NCI-H1436 (cell line): ENCODE measurements at places on chromosomes 16 and 17.

DNA sequence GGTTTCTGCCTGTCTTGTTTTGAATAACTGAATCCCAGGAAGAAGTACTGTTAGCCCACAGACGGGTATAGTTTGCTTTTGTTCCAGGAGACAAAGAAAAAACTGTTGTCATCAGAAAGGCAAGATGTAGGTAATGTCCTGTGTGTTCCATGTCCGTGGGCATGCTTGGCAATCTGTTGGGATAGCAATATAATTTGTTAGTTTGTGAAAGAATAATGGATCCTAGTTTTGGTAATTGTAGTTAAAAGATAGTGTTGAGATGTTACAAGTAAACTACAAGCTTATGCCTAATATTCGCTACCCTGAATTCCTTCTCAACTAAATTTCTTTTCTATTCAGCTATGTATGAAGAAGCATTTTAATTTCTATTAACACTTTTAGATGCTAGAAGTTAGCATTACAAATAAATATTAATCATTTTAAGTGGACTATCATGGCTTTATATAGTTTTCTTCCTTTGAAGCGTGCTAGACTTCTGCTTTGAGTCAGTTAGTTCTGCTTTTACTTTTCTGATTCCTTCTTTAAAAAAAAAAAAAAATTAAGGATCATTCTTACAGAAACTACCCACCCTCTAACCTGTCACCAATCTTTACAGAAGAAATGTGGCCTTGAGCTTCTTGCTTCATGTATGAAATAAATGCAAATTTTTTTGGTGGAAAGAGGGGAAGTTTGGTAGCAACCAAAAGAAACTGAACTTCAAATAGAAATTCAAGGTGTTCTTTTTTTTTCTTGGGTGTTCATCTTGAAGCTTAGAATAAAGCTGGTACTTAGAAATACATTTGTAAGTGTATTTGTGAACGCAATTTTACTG is 2.4 kb downstream of the EVI2A start:
- DNase-seq, result no peak

DNA sequence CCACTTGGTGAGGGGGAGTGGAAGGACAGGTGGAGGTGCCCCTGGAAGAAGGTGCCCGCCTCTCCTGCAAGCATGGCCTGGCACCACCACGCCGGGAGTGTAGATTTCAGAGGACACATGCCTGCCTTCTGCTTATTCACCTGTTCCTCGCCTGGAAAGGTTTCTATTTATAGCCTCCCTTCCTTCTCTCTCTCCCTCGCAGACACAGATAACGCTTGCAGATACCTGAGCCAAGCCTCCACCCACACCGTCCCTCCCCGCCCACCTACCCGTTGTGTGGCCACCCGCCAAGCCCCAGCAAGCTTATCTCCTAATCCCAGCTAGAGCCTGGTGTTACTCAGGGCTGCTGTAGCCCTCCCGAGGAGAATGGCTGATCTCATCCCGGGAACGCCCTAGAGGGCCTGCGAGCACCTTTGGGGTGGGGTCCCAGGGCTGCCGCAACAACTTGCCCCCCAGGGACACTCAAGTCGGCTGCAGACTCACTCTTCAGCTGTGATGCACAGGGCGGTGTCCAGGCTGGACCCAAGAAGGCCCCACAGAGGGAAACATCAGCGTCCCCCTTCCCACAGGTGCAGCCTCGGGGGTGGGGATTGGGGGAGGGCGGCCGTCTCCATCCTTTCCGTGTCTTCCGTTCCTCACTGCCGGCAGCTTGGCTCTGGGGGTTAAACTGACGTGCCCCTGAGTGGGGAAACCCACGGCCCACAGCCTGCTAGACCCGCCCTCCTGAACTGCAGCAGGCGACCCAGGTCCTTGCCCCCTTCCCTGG is 1.9 kb upstream of the SNAI3 start:
- DNase-seq, result no peak

- no peak for DNase-seq
These were observed 29.7 kb downstream of the MGRN1 start for GRCh38 chr16:4654011-4654963.

GRCh38 chr17:73256220-73256619 is 5.5 kb downstream of the CPSF4L start:
- DNase-seq, result no peak

DNA sequence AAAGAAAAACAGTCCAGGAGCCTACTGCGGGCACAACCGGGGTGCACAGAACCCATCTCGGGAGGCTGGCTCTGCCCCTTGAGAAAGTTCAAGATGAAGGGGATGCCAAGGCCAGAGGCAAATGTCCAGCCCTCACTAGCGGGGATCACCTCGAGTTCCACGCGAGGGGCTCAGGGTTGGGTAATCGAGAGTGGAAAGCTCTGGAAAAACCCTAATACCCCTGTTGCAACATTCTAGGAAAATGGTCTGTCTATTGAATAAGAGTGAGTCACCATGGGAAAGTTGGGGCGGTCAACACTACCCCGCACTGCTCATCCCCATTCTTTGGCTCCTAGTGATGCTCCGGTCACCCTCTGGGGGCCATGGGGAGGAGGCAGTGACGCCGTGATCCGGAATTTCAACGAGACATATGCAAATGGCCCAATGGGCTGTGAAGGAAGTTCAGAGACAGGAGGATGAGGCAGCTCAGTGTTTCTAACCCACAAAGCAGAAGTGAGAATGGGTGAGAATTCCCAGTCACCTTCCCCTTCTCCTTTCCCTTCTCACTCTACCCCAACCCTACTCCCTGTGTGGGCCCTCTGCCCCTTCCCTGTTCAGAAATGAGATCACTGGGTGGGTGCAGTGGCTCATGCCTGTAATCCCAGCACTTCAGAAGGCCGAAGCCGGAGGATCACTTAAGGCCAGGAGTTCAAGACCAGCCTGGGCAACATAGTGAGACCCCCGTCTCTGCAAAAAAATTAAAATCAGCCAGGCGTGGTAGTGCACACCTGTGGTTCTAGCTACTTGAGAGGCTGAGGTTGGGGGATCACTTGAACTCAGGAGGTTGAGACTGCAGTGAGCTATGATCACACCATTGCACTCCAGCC is 22.4 kb downstream of the SOCS3 start:
- no peak for DNase-seq

- DNase-seq, result no peak
These were observed 13.8 kb downstream of the MAP2K3 start for GRCh38 chr17:21298056-21298982.

DNA sequence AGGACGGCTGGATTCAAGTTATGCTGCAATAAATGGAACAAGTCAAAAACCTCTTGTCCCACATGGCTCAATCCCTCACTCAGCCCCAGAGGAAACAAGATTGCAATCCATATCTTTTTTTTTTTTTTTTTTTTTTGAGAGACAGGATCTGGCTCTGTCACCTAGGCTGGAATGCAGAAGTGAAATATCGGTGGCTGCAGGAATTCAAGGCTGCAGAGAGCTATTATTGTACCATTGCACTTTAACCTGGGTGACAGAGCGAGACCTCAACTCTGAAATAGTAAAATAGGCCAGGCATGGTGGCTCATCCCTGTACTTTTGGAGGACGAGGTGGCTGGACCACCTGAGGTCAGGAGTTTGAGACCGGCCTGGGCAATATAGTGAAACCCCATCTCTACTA is 2.7 kb upstream of the PDE6G start:
- DNase-seq, result no peak

GRCh38 chr16:86027373-86028126 is 128.6 kb downstream of the IRF8 start:
- no peak for DNase-seq

DNA sequence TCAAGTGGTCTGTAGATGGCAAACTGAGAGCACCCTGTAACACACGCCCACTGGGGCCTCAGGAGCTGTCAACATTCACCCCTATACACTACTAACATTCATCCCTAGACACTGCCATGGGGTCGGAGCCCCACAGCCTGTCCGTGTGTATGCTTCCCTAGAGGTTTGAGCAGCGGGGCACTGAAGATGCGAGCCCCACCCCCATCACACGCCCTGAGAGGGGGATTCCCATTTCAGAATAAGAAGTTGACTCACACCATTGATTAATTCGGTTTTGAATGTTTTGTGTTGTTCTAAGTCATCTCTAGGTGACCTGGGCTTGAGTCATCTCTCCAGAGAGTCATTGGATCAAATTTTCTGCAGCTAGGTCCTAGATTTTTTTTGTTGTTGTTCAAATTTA is 37.3 kb upstream of the MMD start:
- DNase-seq, result no peak

- DNase-seq, result no peak
These were observed 13.4 kb downstream of the EMC8 start for GRCh38 chr16:85785927-85786326.

DNA sequence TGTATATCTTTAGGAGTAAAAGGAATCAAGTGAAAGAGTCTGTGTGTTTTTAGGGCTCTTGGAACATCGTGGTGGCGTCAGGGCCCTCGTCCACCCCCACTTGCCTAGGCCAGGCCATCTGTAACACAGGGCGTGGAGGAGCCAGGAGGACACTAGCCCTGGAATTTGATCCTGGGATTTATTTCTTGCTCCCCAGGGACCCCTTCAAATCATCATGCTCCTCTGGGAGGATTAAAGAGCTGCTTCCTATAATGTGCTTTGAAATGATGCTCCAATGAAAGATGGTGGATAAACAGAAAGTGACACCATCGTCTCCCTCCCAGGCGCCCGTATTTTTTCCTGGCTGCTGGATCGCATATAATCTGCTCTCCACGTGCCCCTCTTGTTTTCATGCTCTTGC is 113.3 kb downstream of the AATF start:
- DNase-seq, result no peak

DNA sequence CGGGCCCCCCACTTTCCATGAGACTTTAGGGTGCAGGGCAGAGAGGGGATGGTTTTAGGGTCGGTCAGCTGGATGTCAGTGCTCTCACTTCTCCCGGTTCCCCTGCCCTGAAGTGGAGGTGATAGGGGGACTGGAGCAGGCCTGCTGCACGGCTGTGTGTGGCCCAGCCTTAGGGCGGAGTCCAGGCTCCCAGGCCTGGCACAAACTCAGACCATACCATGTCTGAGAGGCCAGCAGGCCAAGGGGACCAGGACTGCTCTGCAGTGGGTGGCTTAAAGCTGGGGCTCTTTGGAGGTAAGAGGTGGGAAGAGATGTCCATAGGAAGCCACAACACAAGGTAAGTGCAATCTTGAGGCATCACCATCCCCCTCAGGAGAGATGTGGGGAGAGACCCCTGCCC is 8.3 kb downstream of the TFAP4 start:
- DNase-seq, result no peak

- DNase-seq, result no peak
These were observed 135.5 kb upstream of the MYOCD start for GRCh38 chr17:12530161-12530560.

- no peak for DNase-seq
These were observed 662.8 kb downstream of the WWOX start for GRCh38 chr16:78762222-78762621.

- DNase-seq, result peak; percentile 45
These were observed 4.0 kb upstream of the RPL38 start for GRCh38 chr17:74199306-74200092.

DNA sequence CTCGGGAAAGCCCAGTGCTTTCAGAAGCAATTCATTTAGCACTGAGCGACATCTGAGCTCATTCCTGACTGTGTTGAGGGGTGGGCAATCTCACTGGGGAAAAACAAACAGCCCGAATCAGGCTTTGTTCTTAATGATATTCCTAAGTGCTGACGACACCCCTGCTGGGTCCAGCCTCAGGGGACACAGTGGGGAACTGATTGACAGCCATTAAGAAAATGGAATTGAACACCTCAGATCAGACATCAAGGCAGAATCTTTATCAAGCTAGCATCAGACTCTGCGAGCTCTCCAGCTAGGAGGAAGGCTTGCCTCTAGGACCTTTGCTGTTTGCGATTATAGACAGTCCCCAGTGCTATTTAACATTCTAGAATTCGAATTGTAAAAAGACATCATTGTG is 22.5 kb upstream of the LYRM9 start:
- DNase-seq, result peak; percentile 17

GRCh38 chr16:1823821-1824220 is 2.8 kb downstream of the HAGH start:
- DNase-seq, result no peak

DNA sequence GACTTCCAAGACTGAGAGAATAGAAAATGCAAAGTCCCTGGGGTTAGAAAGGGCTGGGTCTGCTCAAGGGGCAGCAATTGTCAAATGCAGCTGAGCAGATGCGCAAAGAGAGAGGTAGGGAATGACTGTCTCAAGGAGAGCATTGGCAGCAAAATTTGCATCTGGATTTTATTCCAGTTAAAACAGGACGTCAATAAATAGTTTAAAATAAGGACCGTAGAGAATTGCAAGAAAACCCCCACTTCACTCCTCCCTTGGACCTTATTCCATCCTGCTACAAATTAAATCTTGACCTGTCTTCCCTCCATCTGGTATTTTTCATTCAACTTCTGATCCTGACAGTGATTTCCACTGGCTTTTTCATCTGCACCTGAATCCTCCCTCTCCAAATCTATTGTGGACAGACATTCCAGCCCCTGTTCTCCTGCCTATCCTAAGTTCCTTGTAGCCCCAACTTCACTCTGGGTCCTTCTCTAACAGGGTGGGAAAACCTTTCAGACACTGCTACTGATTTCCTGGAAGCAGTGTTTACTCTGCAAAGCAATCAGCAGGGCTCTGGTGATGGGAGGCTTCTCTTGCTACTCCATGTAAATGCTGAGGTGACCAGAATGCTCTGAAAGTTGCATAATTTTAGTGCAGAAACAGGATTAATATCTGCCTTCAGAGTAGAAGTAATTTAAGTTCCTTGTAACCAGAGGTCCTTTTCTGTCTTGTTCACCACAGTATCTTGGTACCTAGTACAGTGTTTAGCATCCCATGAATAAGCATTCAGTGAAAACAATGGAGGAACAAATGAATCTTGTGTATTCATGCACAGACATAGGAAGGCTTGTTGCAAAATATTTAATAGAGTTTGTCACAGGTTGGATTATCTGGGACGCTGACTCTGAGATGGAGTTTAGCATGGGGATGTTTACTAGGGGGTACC is 79.2 kb downstream of the CDH11 start:
- DNase-seq, result no peak

GRCh38 chr16:2243031-2243528 is 6.8 kb downstream of the DNASE1L2 start:
- no peak for DNase-seq

- DNase-seq, result no peak
These were observed 317 bp downstream of the CLTC start for GRCh38 chr17:59620064-59620359.

- no peak for DNase-seq
These were observed 54.1 kb upstream of the MARCHF10 start for GRCh38 chr17:62862251-62862650.

DNA sequence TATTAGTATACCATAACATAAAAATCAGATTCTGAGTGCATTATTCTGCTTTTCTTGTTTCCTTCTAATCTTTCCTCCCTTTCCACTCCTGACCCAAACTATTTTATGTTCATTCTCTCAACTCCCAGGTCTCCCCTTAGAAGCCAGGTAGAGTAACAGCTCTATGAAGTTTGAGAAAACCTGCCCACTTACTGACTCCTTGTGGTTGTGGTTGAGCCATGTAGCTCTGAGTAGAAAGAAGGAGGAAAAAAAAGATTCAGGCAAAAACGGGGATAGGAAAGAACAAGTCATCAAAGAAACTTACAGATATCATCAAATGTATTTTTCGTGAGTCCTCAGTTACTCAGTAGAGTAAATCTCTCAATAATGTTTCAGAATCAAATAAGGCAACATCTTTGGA is 216.7 kb downstream of the PMP22 start:
- DNase-seq, result no peak

- DNase-seq, result no peak
These were observed 111.1 kb upstream of the HAS3 start for GRCh38 chr16:68994324-68994723.
